Stimulated activated naive CD4-positive, alpha-beta T cell (primary cell): ENCODE measurements at places on chromosomes 12 and 14.

GRCh38 chr14:100526632-100527031 is 60.6 kb downstream of the BEGAIN start:
- DNase-seq: no peak

- DNase-seq: no peak
Observed at GRCh38 chr14:20644520-20644919, 3.0 kb upstream of the OR6S1 start.

DNA sequence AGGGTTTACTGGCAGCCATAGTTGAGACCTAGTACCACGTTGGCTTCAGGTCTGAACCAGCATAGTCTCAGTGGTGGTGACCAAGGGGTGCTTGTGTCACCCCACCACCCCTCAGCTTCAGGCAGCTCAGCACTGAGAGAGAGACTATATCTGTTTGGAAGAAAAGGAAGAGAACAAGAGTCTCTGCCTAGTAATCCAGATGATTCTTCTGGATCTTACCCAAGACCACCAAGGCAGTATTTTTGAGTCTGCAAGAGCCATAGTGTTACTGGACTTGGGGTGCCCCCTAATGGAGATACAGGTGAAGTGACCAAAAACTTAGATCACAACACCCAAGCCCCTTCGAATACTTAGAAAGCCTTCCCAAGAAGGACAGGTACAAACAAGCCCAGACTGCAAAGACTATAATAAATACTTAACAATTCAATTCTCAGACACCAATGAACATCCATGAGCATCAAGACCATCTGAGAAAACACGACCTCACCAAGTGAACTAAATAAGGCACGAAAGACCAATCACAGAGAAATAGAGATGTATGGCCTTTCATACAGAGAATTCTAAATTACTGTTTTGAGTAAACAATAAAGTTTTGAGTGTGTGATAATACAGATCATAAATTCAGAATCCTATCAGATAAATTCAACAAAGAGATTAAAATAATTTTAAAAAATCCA is 107.0 kb downstream of the HELB start:
- peak; percentile 13 for DNase-seq

- no peak for DNase-seq
Observed at GRCh38 chr12:95796225-95796981, 5.8 kb upstream of the NTN4 start.

DNA sequence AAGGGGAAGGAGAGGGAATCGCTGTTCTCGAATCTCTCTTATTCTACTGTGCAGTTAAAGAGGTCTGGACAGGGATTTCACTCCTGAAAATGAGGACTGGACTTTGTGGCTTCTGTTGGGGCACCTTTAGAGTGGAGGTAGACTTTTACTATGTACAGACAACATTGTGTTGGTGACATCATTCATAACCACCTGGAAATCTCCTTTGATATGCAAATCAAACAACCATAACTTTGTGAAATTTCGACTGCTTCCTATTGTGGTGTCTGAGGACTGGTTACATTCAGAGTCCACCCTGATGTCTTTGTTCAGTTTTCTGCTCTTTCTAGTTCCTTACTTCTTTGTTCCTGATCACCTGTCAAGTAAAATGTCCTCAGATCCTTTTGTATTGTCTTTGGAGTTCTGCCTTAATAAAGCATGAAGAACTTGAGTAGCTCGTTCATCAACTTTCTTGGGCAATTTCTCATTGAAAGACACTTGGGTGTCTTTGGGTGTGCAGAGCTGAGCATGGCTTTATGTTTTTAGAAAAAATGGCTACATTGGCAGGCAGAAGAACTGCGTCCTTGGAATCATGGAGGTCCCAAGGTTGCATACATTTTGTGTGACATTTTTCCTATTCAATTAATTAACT is 29.8 kb downstream of the LRRK2 start:
- DNase-seq: no peak

GRCh38 chr12:55644591-55644990 is 7.9 kb downstream of the OR10P1 start:
- no peak for DNase-seq

GRCh38 chr12:132456944-132457495 is 32.9 kb upstream of the FBRSL1 start:
- DNase-seq: no peak

DNA sequence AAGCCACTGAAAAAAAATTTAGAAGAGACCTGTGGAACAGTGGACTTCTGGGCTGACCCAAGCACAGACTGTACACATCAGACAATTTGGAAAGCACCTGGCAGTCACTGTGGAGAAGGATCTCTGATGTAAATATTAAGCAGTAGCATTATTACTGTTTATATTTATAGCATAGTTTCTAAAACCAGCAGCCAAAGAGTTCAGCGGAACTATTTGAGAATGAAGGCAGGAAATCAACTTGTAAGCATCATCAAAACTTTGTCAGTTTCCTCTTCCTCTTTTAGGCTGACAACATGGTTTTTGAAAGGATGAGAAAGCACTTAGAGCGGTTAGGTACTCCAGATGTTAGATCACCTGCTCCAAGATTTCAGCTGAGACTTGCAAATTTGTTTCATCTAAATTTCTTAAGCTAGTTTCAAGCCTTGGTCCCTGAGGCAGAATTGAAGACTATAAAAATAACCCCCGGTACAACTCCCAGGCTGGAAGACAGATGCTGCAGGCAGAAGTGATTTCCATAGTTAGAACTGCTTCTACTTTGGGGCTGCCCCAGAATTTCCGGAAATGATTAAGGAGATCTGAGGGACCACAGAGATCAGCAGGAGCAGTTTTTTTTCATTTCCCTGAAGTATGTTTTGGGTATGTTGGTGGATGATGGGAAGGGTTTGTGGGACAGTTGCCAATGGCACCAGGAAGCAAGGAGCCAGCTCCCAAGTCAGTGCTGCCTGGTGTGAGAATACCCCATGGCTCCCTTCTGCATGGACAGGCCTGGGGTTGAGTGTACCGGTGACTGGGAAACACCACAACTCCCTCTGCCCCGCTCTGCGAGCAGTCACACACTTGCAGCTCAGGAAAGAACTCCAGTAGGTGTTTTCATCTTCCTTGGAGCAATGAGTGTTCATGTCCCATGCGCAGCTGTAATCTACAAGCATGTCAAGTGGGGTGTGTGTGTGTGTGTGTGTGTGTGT is 354.5 kb downstream of the NUAK1 start:
- no peak for DNase-seq

DNA sequence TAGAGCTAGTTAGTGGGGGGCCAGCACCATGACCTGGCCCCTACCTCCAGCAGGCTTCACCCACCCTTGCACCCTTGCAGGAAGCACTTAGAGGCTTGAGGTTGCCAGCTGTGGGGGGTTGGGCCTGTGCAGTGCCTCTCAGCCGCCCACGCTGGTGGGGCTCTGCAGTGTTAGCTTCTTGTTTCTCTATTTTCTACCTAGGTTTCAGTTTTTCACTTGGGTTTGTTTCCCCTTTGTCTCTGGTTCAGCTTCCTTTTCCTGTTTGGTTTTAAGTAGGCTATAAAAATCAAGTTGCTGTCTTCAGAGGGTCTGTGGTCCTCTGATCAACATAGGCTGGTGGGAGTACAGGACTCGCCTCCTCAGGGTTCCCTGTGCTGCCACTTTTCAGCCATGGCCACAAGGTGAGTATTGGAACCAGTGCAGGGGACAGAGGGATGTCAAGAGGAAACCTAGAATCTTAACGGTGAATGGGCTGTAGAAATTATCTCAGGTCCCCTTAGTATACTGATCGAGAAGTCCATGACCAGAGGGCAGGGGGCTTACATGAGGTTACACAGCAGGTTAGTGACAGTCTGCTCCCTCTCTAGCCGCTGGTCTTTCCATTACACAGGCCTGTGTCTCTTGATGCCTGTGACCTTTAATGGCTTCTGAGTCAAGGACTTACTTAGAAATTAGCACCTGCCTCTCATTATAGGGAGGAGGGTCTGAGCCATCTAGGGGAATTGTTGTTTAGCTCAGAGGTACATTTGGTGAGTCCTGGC is at the start of gene EVL:
TSS of gene EVL (plus strand) at position 312 of the 761 bp plus-strand sequence. CDS start at position 391, 79 bp downstream.
- DNase-seq: peak; percentile 62

GRCh38 chr12:104275689-104276088 is 27.9 kb upstream of the EID3 start:
- no peak for DNase-seq

DNA sequence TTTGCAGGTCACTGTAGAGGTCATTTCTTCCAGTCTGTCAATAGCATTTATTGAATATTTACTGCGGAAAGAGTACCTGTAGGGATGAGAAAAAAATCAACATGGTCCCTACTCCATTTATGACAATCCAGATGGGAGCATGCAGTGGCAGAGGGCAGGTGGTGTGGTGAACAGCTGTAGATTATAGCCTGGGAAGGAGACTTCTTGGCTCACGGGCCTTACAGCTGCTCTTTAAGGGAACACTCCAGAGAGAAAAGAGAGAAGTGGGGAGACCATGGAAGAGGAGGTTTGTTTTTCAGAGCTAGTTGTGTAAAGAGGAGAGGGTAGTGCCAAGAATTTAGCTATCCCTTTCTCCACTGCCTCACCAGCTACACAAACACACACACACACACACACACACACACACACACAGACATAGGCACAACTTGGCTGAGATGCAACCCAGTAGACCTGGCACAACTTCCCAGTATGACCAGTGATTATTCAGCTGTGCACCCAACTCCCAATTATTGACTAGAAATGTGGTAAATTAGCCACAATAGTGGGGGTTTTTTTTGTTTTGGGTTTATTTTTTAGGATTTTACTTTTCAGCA is 41.0 kb downstream of the GPHB5 start:
- DNase-seq: no peak

DNA sequence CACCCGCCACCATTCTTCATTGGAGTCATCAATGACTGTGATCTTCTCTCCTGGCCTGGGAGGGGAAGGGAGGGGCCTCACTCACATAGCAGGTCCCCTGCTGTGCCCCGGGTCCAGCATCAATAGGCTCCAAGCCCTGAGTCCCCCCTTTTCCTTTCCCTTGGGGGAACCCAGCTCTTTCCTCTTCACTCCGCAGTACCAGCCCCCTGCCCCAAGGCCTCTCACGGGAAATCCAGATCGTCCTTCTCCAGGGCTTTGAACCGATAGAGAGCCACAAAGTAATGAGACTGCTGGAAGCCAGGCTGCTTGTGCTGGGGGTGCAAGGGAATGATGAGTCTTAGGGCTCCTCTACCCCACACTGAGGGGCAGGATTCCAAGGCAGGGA is 6.7 kb downstream of the STAC3 start:
- DNase-seq: no peak

DNA sequence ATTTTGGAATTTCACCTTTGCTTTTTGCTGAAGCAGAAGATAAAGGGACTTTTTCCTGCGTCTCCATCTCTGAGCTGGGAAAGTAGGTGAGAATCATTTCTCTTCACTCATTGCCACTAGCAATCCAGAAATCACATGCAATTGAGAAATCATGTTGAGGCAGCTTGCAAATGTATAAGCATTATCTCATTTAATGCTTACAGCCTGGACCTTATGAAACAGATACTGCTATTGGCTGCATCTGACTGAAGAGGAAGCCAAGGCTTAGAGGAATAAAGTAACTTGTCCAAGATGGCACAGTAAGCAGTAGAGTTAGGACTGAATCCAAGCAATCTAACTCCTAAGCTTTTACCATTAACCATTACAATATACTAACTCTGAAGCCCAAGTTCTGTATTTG is 122.4 kb downstream of the FIGNL2 start:
- no peak for DNase-seq

DNA sequence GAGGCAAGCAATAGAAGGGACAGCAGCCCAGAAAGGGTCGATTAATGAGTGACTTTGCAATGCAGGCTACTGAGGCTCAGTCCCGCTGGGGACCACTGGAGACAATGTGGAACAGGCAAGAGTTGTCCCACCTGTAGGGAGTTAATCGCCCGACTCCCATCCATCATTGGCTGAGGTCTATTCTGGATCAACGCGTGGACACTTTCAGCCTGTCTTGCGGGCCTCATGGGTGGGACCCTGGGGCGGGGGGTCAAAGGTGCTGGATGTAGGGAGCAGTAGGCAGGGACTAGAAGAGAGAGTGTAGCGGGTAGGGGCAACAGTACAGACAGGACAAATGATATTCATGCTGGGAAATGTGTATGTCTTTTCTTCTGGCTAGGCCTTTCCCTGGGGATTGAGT is 6.1 kb downstream of the IFI27L2 start:
- no peak for DNase-seq

- no peak for DNase-seq
Observed at GRCh38 chr12:91889059-91889458, 256.6 kb downstream of the BTG1 start.

GRCh38 chr12:59322473-59322872 is 273.4 kb upstream of the SLC16A7 start:
- no peak for DNase-seq

- no peak for DNase-seq
Observed at GRCh38 chr14:35043046-35043445, 3.0 kb upstream of the FAM177A1 start.

DNA sequence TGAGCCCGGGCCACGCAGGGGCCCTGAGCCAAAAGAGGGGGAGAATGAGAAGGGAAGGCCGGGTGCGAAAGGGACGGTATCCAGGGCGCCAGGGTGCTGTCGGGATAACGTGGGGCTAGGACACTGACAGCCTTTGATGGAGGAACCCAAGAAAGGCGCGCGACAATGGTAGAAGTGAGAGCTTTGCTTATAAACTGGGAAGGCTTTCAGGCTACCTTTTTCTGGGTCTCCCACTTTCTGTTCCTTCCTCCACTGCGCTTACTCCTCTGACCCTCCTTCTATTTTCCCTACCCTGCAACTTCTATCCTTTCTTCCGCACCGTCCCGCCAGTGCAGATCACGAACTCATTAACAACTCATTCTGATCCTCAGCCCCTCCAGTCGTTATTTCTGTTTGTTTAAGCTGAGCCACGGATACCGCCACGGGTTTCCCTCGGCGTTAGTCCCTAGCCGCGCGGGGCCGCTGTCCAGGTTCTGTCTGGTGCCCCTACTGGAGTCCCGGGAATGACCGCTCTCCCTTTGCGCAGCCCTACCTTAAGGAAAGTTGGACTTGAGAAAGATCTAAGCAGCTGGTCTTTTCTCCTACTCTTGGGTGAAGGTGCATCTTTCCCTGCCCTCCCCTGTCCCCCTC is 3.0 kb downstream of the SSTR1 start:
- no peak for DNase-seq

GRCh38 chr14:23181946-23182345 is 1.5 kb downstream of the SLC7A8 start:
- no peak for DNase-seq

DNA sequence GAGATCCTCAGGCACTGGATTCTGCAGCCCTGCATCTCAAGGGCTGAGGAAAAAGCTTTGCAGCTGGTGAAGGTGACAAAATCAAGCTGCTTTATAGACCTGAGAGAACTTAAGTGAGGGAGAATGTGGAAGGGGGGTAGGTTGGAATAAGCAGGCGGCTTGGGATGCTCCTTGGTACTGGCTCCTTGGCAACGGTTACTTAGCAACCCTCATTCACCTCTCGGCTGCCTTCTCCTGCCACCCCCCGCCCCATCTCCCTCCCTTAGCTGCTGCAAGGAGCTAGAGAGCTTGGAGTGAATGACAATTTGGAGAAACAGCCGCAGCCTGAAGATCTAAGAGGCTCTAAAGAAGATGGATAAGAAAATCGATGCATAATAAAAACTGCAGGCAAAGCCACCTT is 44.1 kb upstream of the CISTR start:
- no peak for DNase-seq

DNA sequence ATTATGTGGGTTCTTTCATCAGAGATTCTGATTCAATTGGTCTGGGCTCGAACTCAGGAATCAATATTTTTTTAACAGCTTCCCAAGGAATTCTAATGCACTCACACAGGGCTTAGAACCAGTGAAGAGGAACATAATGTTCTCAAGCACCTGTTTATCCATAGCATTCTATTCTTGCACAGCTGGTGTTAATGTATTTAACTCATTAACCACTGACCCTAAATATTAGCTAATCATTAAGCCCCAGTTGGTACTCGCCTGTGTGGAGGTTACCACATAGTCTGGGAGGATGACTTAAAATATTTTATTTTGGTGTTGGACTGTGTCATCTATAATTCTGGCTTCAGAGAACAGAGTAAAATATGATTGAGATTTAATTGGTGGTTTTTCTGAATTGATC is 45.3 kb downstream of the LRP6 start:
- DNase-seq: no peak
